ENCODE measurements at places on chromosomes 4 and X.

- DNase-seq = no peak
Observed at GRCh38 chr4:152628128-152628527, 51.7 kb downstream of the TMEM154 start.

GRCh38 chrX:13917507-13917906 is 100.6 kb upstream of the GPM6B start:
- DNase-seq = no peak

DNA sequence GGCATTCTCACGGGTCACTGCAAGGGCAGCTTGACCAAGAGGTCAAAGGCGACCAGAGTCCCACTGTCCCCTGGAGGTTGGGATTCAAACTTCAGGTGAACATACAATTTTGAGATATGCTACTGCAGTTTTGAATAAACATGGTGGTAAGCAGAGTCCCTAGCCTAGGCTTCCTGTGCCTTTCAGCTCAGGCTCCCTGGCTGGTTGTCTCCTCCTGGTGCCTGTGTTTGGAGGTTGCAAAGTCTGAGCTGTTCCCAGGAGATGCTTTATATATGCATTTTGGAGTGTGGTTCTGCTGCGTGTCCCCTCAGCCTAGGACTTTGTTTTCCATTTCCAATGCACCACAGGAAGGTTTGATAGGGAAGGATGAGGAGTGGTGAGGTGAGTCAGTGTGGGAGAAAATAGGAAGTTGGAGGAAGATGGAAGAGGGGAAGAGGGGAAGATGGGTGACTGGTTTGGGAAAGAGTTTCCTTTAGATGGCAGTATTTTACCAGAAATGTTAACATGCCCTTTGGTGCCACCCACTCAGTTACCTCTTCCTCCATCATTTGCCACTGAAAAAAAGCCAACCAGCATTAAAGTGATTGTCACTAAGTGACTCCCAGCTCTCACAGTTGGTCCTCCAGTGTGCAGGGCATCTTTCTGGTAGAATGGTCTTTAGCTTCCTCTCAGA is 211.7 kb upstream of the AGTR2 start:
- DNase-seq = no peak

DNA sequence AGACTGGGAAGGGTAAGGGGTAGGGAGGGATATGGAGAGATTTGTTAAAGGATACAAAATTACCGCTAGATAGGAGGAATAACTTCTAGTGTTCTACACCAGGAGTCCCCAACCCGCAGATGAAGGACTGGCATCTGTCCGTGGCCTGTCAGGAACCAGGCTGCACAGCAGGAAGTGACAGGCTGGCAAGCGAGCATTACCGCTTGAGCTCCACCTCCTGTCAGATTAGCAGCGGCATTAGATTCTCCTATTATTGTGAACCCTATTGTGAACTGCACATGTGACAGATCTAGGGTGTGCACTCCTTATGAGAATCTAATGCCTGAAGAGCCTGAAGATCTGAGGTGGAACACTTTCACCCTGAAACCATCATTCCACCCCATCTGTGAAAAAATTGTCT is 27.9 kb upstream of the BBS7 start:
- DNase-seq = no peak

GRCh38 chr4:41661442-41662076 is 87.0 kb downstream of the PHOX2B start:
- DNase-seq = no peak

GRCh38 chr4:141036786-141037185 is 96.5 kb downstream of the RNF150 start:
- no peak for DNase-seq

- DNase-seq = no peak
Observed at GRCh38 chrX:866441-866990, 235.9 kb downstream of the SHOX start.

DNA sequence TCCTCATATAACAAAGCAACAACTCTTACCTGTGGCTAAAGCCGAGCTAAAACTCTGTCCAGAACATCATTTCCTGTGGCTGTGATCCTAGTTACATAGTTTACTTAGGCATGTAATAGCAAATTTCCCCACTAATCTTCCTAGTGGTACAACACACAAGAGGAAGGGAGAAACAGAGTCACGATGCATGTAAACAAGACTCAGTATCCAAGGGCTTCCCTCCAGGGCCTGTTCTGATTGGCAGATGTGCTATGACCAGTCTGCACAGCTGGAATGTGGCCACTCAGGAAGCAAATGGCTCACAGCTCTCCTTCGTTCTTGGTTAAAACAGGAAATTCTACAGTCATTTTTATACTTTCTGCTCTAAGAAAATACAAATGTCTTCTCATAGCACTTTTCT is 49.2 kb upstream of the PRSS48 start:
- DNase-seq = peak; percentile 90

DNA sequence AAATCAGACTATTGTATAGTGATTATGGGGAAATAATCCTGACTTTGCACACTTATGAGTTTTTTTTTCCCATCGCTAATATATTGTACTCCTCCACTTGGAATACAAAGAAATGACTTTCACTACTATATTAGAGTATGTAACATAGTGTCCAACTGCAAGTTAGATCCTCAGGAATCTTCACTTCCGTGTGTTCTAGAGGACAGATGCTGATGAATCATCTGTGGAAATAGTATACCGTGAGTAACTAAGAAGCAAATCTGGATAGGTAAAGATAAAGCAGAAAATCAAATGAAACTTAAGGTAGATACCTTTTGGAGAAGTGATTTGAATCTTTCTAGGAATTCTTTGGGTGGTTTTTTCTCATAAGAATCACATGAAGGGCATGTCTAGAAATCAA is 8.3 kb downstream of the IL21 start:
- peak; percentile 64 for DNase-seq

- DNase-seq = no peak
Observed at GRCh38 chrX:21305799-21306336, 68.3 kb upstream of the CNKSR2 start.

Data from foreskin keratinocyte (primary cell).